Activated T-cell treated with anti-CD3 and anti-CD28 coated beads, Interleukin-2, amount 50 U/mL, for 1 hour (primary cell): ENCODE measurements at places on chromosomes 12 and 14.

- DNase-seq = no peak
These were observed 881 bp downstream of the HSD17B6 start for GRCh38 chr12:56763753-56764657.

GRCh38 chr14:96888593-96888992, 91.4 kb downstream of the VRK1 start:
- no peak for DNase-seq

GRCh38 chr14:90490720-90491050, 93.9 kb downstream of the CALM1 start:
- no peak for DNase-seq

DNA sequence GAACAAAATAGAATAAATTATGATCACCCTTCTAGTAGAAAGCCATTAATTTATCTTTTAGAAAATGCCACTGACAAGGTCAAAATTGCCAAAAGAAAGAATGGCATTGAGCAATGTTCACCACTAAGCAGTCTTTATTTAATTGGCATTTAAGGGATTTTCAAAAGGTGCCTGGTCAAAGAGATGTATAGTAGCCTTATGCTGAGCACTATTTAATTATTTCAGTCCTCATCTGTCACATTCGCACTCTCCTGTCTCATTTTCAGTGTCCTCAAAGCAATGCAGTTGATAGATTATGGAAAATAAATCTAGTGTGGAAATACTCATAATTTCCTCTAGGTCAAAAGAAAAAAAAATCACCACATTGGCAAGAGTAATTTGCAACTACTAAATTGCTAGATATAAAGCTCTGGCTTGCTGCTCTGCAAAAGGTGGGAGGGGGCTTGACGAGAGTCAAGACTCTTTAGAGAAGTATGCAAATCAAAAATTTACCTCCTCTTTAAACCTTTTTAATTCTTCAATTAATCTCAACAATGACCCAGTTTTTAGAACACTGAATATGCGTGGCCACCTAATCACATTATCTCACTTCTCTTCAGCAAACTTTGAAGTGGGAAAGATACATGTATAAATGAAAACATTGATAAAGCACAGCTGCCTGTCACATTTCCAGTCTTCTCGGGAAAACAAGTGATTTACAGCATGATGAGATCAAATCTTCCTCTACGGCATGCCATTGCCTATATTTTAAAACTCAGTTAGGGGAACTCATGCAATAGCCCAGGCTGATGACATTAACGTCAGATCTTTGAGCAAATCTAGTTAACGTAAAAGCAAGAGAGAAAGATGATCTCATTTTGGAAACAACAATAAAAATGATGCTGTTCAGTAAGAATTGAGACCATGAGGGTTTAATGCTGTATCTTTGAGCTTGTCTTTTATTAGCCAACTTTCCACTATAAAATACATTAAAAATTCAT, 373.1 kb upstream of the DCN start:
- DNase-seq = no peak

DNA sequence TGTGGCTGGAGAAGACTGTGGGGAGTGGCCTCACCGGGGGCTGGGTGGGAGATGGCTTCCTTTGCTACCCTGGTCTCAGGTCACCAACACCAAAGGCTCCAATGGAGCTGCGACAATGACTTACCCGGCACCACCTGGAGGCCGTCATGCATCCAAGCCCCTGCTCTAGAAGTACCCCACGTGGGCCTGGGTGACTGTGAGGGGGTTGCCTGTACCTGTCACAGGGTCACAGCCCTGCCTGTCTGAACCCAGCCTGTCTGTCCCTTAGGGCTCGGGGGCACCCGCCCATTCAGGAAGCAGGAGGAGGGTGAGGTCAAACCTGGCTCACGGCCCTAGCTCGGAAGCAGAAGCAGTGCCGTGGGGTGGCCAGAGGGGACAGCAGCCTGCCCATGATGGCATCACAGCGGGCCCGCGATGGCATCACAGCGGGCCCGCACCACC, 18.9 kb downstream of the ABCB9 start:
- DNase-seq = no peak

GRCh38 chr12:52151153-52151836, 40.5 kb downstream of the KRT80 start:
- no peak for DNase-seq

- DNase-seq = no peak
These were observed 21.5 kb downstream of the BRMS1L start for GRCh38 chr14:35847636-35848035.

DNA sequence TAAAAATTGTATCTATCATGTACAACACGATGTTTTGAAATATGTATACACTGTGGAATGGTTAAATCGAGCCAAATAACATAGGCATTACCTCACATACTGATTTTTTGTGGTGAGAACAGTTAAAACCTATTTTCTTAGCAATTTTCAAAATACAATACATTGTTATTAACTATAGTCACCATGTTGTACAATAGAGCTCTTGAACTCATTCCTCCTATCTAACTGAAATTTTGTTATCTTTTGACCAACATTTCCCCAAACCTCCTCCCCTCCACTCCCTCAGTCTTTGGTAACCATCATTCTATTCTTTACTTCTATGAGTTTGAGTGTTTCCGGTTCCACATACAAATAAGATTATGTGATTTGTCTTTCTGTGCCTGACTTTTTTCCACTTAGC, 6.8 kb upstream of the SLC38A2 start:
- DNase-seq = no peak

- DNase-seq = no peak
These were observed 22.1 kb downstream of the PRKD1 start for GRCh38 chr14:29905543-29905942.

DNA sequence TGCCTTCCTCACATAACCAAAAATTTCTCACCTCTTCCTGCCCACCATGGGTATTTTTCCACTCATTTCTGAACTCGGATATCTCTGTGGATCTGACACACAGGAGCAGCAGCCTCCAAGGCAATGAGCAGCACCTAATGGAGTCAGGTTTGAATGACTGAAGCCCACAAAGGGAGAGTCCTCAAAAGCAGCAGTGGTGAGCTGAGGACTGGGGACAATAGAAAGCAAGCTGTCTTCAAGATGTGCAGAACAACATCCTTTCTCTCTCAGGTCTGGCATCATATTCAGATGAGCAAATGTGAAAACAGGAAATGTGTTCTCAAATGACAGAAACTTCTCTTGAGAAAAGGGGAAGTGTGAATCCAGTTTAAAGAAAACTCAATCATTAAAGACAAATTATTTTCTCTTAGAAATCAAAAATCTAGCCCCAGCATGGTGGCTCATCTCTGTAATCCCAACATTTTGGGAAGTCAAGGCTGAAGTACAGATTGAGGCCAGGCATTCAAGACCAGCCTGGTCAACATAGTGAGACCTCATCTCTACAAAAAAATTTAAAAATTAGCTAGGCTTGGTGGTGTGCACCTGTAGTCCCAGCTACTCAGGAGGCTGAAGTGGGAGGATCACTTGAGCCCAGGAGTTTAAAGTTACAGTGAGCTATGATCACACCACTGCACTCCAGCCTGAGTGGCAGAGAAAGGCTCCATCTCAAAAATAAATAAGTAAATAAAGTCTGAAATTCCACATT, 54.2 kb downstream of the C12orf42 start:
- no peak for DNase-seq

GRCh38 chr12:44224399-44225148, 388.7 kb downstream of the TMEM117 start:
- no peak for DNase-seq
